Cardiac septum (tissue), 1 donor: ENCODE measurements at places on chromosomes 7 and 10. TPM values are rescaled to one million over a fixed set of nuclear protein-coding genes. Genes with fewer than 3 reads are reported as not detected.

DNA sequence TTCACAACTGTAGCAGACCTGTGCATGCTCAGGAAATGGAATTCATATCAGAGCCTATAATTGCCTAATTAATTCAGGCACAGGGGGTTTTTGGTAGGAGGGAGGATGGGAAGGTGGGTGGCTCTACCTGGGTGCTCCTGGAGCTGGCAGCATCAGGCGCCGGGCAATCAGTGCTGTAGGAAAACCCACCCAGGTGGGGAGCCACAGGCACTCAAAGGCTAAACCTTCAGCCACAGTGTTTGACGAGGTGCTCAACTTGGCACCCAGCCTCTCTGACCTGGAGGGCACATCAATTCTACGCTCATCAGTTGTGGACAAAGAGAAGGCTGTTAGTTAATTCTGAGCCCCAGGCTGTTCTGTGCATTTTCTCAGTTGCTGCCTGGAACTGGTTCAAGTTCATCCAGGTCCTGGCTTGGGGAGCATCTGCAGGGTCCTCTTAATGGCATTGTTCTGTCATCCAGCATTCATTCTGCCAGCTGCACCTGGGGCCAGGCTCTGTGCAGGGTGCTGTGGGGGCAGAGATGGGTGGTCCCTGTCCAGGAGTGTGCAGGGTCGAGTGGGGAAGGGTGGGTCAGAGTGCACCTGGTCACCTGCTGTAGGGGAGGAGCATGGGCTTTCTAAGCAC is 54.1 kb upstream of the NPTX2 start:
- no peak for DNase-seq

DNA sequence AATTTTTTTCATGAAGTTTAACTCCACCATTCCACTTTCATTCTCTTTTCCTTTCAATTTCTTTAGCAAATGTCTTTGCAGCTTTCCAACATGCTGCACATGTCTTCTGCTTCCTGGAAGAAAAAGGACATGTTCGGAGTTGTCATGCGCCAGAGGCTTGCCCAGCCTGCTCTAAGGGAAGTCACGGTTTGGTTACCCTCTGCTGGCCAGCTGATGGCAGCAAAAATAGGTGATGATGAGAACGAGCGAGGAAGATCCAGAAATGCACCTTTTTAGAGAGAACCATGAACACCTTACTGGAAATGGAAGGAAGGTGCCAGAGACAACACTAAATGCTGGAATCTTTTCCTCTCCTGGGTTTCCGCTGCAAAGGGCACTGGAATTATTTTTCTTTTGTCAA is 4.9 kb upstream of the ZSCAN21 start:
- DNase-seq, result no peak

DNA sequence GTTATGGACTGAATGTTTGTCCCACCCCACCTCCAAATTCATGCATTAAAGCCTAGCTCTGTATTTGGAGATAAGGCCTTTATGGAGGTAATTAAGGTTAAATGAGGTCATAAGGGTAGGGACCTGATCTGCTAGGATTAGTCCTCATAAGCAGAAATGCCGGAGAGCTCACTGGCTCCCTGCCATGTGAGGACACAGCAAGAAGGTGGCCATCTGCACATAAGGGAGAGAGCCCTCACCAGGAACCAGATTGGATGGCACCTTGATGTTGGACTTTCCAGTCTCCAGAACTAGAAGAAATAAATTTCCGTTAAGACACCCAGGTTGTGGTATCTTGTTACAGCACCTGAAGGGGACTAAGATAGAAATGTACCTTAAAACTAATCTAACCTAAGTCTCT is 816.1 kb upstream of the C7orf33 start:
- DNase-seq, result no peak

DNA sequence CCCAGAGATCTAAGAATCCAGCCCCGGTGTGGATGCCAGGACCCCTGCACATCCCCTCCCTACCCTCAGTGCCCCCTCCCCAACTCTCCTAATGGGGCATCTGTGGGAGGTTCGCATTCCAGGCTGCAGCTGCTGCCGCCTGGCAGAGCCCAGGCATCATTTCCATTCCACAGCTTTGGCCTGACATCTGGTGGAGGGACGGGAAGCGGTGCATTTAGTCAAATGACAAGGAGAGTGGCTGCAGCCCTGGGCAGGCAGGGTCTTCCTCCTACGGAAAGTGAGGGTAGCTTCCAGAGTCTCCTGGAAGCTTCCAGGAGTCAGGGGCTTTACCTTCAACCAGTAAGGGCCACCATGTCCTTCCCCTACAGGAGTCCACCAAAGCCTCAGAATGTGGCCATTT is 30.8 kb downstream of the PRLHR start:
- no peak for DNase-seq

GRCh38 chr7:132666774-132667172 is 90.5 kb upstream of the PLXNA4 start:
- no peak for DNase-seq

DNA sequence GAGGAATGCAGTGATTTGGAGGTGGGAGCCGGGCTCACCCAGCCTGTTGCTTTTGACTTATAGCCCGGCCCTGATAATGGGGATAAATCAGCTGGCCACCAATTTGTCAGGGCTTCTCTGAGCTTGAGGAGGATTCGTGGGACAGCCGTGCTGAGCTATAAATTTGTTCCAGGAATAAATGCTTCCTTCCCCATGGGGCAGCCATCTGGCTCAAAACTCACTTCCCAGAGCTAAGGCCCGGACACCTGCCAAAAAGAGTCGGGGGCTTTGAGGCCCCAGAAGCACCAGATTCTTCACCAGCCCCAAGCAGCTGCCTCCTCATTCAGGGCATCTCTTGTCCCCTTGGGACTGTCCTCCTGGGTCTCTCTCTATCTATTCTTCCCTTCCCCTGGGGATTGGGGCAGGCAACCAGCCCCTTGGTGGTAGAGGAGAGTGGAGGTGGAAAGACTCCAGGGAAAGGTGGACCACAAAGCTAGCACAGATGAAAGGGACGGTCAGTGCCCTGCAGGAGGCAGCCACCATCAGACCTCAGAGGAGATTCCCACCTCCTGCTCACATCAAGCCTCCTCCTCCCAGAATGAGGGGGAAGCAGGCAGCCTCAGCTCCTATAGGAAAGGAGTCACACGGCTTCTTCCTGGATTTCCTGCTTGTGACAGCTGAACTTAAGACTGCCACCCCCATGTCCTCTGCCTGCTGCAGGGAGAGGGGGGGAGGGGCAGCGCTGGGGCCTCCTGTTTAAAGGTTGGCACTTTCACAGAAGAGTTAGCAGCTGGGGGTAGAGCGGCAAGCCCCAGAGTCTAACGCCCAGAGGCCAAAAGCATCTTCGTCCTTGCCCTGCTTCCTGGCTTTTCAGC is 44.2 kb upstream of the LRRC4 start:
- DNase-seq, result no peak

DNA sequence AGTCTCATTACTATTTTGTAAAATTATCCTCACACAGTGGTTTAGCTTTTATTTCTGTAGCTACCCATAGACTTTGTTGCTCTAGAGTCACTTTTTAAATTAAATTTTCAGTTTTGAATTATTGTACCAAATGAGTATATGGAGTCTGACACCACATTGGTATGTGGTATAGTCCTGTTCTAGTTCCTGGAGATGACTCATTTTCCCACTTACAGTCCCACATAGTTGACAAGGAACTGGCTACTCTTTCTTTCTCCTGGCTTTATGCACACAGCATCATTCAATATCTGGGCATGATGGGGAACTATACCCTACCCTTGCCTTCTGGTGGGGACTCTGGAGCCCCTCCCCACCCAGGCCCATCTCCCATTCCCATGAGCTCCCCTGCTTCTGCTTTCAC is 92.6 kb upstream of the RAB11FIP2 start:
- no peak for DNase-seq

- no peak for DNase-seq
Observed at GRCh38 chr10:116133634-116134033, 139.4 kb downstream of the GFRA1 start.

DNA sequence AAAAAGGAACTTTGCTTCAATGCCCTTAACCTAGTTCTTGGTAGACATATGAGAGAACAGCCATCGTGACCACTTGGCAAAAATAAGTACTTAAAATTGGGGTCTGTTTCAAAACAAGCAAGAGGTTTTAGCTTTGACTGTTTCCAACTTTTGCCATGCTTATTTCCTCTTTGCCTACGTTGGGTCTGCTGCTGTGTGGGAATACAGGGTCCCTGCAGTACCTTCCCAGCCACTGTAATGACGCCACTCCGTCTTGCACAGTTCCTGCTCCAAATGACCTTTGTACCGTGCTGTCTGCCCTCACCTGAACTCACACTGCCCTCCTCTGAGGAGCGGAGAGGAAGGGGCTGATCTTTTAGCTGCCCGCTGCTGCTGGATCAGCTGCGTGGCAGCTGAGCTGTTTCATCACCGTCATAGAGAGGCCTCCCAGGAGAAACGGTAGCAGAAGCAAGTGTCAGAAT is 133.1 kb downstream of the MAPK8 start:
- no peak for DNase-seq

GRCh38 chr10:15784662-15785300 is 65.1 kb upstream of the ITGA8 start:
- no peak for DNase-seq

GRCh38 chr10:67893637-67894036 is 9.2 kb downstream of the SIRT1 start:
- DNase-seq, result no peak

GRCh38 chr10:77940225-77940624 is 13.7 kb upstream of the DLG5 start:
- no peak for DNase-seq

The FAM237B gene
- not detected for total RNA-seq

The HECW1 gene
- not detected for total RNA-seq

The HYAL4 gene
- 0.32 TPM for total RNA-seq

The GHRHR gene
- total RNA-seq, result not detected
